GM12892 (cell line): ENCODE measurements at places on chromosomes 6 and 20.

DNA sequence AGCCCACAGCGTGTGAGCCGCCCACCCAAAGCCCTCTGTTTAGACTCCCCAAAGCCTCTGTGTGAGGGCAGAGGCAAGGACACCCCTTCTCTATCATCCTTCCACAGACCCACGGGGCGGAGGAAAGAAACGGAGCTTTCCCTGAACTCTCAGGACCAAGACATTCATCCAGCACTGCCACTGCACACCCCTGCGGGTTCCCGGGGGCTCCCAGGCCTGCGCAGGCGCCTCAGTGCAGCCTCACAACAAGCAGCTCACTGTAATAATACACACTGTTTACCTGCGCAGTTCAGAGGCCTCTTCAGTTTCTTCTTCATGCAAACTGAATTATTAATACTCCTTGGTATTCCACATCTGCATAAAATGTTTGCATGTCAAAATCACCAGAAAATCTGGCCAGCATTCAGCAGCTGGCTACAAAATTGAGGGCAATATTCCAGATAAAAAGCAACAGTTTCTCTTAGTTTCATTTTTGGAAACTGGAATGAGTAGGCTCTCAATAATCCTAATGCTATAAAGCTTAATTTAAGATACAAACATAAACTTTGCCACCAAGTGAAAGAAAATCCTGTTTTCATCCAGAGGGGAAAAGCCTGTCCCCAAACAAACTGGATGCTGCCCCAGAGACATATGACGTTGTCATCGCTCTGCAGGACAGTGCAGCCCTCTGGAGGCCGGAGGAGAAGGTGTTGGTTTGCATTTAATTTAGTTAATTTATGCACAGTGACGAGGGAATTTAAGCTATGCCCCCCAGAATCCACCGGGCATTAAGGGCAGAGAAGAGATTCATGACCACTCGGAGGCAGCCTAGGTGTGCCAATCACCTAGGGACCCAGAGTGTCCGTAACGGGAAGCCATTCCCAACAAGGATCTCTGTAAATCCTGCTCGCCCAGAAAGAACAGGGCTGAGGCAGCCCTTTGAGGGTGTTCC, 45.3 kb downstream of the NINL start:
- DNase-seq: peak; percentile 33

- DNase-seq: no peak
Measured at GRCh38 chr20:61371501-61372136, 119.6 kb downstream of the CDH4 start.

- no peak for DNase-seq
Measured at GRCh38 chr6:92289831-92290230, 1129.5 kb downstream of the EPHA7 start.

DNA sequence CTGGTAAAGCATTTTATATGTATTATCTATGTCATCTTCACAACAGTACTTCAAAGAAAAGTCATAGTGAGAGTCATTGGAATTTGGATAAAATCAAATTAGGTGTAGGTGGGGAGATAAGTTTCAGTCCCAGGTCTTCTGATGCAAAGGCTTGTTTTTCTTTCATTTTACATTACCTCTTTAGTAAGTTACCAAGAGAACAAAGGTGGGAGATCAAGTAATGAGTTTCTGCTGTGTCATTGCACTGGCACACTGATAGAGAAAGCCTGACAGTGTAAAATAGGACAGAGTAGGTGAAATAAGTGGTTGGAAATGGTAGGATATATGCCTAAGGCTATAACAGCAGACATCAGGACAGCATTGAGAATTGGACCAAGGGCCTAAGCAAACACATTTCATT, 250.4 kb downstream of the NKAIN2 start:
- no peak for DNase-seq

DNA sequence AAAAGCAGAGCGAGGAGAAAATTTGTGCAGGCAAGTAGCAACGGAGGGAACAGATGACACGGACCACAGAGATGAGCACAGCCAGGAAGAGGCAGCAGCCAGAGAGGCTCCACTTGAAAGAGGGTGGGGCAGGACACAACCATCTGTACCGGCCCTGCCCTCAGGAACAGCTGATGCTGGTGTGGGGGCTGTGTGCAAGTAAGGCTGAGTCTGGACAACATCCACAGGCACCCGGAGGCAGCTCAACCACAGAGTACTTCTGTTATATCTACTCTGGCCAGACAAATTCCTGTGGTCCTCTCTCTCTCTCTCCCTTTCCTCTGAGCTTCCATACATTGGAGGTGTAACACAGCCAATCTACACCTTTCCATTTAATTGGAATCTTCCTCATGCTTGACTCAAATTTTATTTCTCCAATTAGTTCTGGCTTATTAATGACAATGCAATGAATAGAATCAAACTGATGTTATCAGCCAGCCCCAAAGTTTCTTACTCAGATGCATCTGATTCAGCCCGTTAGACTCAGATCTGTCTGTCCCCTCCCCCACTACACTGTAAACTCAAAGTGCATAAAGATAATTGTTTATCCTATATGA, 24.9 kb downstream of the KIF13A start:
- no peak for DNase-seq

DNA sequence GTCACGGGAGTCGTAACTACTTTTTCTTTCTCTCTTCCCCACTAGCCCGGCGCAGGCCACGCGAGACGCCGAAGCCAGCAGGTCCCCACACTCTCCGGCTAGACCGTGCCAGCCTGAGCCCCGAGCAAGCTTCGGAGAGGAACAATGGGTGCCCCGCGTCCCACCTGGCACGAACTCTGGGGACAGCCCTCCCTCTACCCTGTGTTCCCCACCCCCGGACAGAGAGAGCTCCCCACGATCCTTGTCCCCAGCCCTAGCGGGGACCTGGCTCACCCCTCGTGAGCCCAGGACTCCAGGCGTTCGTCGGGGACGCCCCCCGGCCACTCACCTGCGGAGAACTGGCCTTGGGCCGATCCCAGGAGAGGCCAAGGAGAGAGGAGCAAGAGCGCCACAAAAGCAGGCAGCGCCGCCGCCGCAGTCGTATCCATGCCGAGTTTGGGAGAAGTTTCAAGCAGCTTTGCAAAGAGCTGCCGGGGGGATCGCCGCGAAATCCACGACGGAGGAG, 416 bp downstream of the PTPRK start:
- DNase-seq: peak; percentile 10
